Esophagus squamous epithelium (tissue), 5 donors: ENCODE measurements at places on chromosomes 6 and 20.

DNA sequence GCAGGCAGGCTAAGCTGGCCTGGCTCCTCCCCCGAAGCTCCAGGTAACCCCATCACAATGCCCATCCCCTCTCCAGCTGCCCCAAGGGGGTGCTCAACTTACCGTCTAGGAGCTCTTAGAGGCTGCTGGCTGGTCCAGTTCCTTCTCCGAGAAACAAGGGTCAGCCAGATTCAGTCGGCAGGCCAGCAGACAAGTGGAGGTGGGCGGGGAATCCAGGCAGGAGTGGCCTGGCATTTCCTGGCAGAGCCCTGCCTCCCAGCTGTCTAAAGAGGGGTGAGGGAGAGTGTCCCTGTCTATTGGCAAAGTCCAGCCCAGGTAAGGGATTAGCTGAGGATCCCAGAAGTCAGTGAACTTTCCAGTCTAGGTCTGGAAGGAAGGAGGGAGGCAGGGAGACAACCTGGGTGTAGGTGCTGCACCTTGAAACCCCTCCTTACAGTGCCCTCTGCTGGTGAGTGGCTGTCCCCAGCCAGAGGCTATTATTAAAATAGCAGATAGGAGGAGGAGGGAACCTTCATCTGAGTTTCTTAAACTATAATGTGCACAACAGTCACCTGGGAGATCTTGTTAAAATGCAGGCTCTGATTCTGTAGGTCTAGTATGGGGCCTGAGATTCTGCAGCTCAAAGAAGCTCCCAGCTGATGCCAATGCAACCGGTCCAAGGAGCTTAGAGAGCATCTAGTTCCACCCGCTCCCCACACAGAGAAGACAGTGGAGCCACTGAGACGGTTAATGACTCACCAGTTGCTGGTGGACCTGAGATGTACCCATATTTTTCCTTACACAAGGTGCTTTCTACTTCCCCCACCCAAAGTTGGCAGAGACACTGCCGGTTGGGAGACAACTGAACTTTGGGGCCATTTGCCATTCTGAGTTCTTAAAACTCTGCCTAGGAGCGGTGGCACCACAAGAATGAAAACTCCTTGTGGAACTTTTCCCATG is at the start of gene UNC5CL:
Gene UNC5CL, minus strand, starts transcription at position 162 of the 939 bp plus-strand sequence. CDS start 4,147 bp downstream, outside the sequence.
- DNase-seq, result no peak

GRCh38 chr6:121451250-121451649 is 15.8 kb downstream of the GJA1 start:
- no peak for DNase-seq

GRCh38 chr6:122524056-122524455 is 52.4 kb upstream of the SERINC1 start:
- DNase-seq, result no peak

DNA sequence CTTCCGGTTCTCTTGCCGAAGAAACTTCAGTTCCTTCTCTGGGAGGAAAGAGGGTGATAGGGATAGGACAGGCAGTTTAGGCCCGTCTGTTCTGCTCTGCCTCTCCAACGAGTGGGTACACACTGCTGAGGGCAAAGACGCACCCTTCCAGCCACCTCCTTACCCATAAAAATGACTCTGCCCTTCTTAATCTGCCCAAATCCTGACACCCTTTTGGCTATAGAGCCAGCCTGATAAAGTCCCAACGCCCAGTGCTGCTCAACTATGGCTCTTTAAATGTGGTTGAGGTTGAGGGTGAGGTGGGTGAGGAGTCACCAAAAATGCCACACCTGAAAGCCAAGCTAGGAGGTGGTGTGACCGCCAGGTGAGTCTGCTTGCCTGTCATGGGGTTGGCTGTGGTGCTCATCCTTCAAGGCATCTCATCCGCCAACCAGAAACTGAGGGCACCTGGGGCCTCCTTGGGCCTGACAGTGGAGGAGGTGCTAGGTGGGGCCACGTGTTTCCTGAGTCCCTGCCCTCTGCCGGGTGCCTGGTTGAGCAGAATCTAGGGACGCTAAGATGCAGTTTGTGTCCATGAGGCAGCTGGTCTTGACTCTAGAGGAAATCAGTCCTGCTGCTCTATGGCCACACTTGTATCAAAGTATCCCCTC is 16.3 kb downstream of the CCDC167 start:
- DNase-seq, result no peak

DNA sequence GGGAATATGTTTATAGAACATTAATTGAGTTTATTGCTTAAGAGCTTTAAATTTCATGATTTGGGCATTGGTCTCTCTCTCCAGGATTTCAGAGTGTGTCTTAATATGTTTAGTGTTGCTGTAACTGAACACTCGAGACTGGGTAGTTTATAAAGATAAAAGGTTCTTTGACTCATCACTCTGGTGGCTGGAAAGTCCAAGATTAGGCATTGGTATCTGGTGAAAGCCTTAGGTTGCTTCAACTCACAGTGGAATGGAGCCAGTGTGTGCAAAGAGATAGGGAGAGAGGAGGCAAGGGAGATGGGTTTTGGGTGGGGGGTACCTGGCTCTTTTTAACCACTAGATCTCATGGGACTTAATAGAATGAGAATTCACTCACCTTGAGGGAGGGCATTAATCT is 35.6 kb upstream of the DTNBP1 start:
- no peak for DNase-seq

DNA sequence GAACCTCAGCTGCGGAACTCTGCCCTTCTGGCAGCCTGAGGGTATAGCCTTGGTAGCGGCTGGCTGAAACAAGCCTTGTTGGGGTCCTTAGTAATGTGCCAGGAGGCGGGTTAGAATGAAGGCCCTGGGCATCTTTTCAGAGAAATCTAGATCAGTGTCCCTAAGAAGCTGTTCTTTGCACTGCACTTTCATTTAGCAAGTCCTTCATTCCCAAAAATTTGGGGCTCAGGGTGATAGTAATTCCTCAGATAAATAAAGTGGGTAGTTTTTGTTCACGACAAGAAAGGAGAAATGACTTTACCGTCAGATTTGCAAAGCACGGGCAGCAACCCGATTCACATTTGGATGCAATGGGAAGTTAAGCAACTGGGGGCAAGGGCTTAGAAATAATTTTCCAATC is 3.2 kb downstream of the INSM1 start:
- no peak for DNase-seq

DNA sequence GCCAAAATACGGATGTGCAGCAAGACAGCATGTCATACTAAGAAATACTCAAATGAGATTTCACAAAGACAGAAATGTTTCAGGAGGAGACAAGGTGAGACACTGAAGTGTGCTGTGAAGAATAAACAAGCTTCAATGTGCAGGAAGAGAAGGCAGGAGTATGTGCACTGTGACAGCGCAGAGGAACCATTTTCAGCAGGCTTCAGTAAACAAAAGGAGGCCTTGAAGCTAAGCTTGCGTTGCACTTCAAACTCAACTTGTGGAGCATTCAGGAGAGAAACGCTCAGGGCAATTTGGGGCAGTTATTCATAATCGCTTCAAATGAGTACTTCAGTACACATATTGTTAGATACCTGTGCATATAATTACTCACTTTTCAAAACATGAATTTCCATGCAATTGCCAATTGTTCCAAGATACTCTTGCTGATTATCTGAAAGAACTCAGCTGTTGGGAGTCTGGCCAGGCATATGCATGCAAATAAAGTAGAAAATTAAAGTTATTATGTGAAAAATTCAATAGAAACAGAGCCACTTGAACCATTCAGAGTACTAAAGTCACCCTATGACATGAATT is 234.2 kb upstream of the OPRM1 start:
- DNase-seq, result no peak

GRCh38 chr20:60883496-60883895 is 368.6 kb upstream of the CDH4 start:
- no peak for DNase-seq

GRCh38 chr20:15905661-15906060 is 667.6 kb downstream of the KIF16B start:
- no peak for DNase-seq

DNA sequence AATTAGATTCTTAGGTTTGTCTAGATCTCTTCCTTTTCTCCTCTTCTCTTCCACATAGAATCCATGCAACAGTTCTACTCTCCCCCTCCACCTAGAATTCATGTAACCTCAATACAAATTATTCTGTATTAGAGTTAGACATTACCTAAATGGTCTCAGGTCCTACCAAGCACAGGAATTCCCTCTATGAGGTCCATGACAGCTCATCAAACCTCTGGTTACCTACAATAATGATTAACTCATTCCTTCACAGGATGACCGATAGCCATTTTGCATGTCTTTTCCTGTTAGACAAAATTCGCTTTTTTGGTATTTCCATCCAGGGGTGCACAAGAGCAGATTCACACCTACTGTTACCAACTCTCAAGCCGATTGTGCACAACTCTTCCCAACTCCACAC is 27.4 kb upstream of the BMP2 start:
- no peak for DNase-seq

DNA sequence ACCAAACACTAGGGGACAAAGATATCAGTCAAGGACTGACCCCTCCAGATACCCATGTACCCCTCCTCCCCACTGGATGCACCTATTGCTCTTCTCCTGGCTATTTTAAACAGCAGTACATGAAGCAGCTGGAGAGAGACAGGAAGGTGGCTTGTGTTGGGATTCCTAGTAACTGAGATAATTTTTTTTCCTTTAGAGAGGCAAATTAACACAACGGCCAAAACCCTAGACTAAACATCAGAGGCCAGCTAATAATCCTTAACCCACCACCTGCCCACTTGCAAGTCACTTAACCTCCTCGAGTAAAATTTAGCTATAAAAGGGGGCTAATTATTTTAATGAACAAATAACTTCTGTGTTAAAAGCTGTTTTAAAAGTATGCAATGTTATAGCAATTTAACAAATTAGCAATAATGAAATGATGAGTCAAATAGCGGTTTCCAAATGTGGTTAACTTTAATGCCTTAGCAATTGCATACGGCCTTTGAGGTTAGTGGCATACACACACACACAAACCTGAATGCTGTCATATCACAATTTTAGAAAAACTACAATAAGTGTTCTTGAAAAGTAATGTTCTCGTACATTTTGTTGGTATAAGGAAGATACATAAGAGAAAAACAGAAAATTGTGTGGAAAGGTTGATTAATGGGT is 151.7 kb downstream of the FRK start:
- DNase-seq, result no peak

GRCh38 chr6:129235167-129236000 is 352.4 kb downstream of the LAMA2 start:
- DNase-seq, result no peak

- DNase-seq, result no peak
These were observed 58.5 kb upstream of the PRSS16 start for GRCh38 chr6:27188885-27189418.

DNA sequence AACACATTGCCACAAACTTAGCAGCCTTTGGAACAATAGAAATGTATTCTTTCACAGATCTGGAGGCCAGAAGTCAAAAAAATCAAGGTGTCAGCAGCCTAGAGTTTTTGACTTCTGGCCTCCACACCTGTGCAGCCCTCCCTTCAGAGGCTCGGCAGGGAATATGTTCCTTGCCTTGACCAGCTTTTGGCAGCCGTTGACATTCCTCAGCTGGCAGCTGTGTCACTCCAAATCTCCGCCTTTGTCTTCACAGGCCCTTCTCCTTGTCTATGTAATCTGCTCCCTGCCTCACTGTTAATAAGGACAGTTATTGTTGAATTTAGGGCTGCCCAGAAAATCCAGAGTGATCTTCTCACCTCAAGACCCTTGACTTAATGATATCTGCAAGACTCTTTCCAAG is 17.2 kb upstream of the AHI1 start:
- DNase-seq, result no peak

DNA sequence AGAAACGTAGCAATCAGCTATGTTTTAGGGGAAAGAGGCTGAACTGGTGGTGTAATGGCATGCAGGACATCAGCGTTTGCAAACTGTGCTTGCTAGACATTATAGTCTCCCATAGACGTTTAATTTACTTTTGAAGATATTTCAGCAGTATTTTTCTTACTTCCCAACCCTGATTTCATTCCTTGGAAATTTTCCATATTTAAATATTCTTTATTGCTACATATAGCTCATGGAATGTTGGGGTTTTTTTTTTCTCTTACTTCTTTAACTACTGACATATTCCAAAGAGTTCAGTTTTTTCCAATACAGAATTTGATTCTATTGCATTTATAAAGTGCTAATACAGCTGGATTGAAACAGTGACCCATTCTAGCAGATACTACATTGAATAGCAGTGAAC is 694.4 kb upstream of the CITED2 start:
- no peak for DNase-seq

DNA sequence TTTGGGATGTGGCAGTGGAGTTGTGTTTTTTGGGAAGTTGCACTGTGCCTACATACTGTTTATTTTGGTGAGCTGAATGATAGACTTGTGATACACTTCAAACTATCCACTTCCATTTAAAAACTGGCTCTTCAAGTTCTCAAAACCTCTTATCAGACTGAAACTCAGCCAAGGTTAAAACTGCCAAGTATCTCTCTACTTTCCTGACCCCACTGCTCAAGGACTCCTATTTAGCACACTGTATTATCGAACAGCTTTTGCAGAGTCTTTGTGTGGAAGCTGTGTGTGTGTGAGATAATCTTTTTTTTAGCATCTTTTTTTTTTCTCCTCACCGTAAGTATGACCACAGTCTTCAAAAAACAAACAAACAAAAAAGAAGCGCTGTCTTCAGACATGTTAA is 21.1 kb downstream of the STX11 start:
- DNase-seq, result no peak

GRCh38 chr6:155158030-155158843 is 105.6 kb upstream of the CLDN20 start:
- DNase-seq, result no peak

DNA sequence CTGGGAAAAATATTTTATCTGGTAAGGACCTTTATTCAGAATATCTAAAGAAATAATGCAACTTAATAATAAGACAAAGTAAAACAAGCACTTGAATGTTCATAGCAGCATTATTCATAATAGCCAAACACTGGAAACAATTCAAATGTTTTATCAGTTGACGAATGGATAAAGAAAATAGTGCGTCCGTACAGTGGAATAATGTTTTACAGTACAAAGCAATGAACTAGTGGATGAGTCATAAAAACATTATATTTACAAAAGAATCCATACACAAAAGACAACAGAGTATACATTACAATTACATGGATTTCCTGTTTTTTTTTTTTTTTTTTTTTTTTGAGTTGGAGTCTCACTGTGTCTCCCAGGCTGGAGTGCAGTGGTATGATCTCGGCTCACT is 12.7 kb downstream of the SMAP1 start:
- no peak for DNase-seq

DNA sequence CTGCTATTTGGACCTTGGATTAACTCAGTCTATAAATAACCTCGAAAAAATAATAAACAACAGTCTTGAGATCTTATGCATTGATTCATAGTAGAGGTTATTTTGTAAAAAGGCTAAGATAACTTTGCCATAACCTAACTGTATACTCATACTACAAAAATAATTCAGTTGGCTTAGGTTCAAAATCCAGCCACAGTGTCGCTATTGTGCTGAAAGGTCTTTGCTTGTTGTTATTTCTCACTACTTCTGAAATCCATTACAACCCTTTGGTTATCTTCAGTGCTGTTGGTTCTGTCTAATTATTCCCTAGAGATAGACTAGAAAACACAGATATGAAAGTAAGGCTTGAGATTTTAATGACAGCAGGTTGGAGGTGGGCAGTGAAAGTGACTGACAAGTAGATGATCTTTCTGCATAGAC is 74.4 kb downstream of the MKKS start:
- DNase-seq, result no peak
